A549 (cell line): ENCODE measurements at places on chromosomes 1 and 21. TPM values are rescaled to one million over a fixed set of nuclear protein-coding genes. Genes with fewer than 3 reads are reported as not detected.

DNA sequence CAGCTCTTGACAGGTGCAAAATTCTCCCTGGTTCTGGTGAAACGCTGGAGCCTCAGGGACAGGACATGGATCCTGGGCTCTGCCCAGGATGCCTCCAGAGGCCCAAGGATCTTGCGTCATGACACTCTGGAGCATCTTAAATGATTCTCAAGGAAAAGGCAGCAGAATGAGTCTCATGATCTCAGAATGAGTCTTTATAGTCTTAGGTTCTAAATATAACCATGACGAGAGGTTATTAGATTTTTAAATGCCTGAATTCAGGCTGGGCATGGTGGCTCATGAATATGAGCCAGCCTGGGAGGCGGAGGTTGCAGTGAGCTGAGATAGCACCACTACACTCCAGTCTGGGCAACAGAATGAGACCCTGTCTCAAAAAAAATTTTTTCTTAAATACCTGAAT is 55.5 kb downstream of the ECE1 start:
- DNase-seq, result no peak

DNA sequence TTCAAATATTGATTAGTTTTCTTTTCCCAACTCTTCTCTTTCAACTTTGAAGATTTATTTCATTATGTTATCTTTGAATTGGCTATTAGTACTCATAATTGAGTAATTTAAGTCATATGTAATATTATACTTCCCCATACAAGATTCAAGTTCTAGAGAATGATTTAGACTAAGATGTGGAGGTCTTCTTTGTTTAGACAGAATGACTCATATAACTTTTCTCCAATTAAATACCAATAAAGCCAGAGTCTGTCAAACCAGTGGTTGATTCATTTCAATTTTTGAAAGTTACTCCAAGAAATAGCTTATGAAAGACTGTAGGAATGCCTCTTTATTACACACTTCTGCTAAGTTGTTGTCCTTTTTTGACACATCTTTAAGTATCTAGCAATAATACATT is 115.8 kb upstream of the SLC35F3 start:
- no peak for DNase-seq

- DNase-seq, result peak; percentile 71
These were observed 73.9 kb upstream of the VTCN1 start for GRCh38 chr1:117284399-117285215.

- peak; percentile 28 for DNase-seq
These were observed 4.4 kb upstream of the FASLG start for GRCh38 chr1:172654535-172654934.

- no peak for DNase-seq
These were observed 27.8 kb downstream of the TFF3 start for GRCh38 chr21:42287193-42288083.

Gene CHRM3
- polyA plus RNA-seq, result 0.01 to 0.15 TPM (median 0.05 TPM) in 3 replicates

Gene CFHR5
- polyA plus RNA-seq, result not detected in 3 replicates
